Activated effector memory CD4-positive, alpha-beta T cell treated with anti-CD3 and anti-CD28 coated beads, Interleukin-2, amount 50 U/mL, for 16 hours (primary cell): ENCODE measurements at places on chromosomes 7 and 10.

- DNase-seq: no peak
Measured at GRCh38 chr7:78175330-78176100, 376.9 kb downstream of the PHTF2 start.

- DNase-seq: no peak
Measured at GRCh38 chr7:134562136-134562535, 13.2 kb downstream of the AKR1B15 start.

DNA sequence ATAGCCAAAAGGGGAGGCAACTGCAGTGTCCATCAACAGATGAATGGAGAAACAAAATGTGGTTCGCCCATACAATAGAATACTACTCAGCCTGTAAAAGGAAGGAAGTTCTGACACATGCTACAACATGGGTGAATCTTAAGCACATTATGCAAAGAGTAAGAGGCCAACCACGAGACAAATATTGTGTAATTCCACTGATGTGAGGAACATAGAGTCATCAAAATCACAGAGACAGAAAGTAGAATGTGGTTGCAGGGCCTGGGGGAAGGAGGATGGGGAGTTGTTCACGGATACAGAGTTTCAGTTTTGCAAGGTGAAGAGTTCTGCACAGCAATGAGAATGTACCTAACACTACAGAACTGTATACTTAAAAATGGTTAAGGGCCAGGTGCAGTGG is 13.7 kb upstream of the C10orf71 start:
- DNase-seq: no peak

DNA sequence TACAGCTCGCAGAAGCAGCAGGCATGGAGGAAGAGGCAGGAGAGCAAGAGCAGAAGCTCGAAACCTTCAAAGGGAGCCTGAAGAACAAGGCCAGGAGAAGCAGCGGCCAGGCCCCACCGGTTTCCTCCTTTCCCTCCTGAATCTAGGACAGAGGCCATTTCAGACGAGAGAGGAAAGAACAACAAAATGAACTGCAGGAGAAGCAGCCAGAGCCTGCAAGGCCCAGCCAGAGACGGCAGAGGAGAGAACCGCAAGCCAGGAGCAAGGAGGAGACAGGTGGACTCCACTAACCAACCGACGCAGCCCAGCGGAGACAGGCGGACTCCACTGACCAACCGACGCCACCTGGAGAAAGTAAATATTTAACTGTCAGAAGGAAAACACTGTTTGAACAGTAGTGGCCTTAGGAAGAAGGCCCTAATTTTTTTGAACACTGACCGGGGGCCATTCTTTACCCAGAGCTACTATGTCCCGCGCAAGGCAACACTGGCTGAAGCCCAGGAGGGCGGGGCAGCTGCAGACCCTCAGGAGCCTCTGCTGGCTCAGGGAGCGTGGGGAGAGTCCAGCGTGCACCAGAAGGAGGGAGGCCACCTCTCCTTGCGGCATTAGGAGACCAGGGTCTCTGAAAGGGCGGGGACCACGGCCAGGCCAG is 559.2 kb downstream of the PTPRN2 start:
- DNase-seq: no peak

GRCh38 chr10:92142512-92142911 is 148.4 kb downstream of the CPEB3 start:
- no peak for DNase-seq
